Panc1 (cell line): ENCODE measurements at places on chromosomes 12 and 14. TPM values are rescaled to one million over a fixed set of nuclear protein-coding genes. Genes with fewer than 3 reads are reported as not detected.

DNA sequence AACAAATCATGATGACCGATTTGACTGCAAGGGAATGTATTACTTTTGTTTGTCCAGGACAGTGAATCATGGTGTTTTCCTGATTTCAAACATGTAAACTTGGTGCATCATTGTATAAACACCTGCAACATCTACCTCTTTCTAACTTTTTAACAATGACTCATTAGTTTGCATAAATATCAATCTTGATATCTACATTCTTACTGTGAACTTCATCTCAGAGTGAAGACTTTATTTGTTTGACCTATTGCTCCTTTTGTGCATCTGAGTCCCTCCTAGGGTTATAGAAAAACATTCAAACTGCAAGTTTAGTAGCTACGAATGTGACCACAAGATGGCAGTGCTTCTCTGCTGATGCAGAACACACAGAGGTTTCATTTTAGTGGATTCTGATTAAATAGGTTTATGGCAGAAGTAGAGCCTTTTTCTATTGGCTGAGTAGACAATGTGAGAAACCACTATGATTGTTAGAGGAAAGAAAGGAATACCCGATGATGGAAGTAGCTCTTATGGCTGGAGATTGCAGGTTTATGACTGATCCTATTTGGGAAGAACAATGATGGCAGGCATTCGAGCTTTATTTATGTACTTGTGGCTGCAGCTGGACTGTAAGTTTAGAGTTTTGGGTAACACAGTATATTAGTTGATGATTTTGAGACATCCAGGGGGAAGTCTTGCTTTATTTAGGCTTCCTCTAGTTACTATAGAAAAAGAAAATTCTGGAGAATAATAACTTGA is 244.2 kb upstream of the OR4E1 start:
- peak; percentile 79 for DNase-seq

DNA sequence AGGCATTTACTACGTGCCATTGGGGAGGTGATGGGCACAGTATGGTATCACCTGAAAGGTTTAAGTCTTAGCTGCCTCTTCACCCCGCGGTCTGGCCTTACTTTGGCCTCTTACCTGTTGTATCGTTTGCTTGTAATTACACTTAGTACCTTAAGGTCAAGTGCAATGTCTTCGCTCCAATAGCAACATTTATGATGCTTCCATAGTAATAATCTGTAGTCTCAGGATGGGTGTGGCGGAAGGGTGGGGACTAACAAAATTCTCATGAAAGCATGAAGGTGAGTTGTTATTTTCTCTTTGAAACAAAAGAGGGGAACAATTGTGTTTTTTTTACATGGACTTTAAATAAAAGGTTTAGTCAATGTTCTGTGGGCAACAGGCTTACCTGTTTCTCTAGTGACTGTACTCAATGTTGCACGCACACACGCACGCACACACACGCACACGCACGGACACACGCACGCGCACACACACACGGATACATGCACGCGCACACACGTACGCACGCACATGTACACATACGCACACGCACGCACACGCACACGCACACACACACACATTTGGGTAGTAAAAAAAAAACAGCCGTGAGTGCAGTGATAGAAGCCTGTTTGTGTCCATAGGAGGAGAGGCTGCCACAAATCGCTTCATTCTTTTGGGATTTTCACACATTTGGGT is 91.4 kb downstream of the DNAH10 start:
- no peak for DNase-seq

GRCh38 chr14:34722723-34723545 is 8.5 kb upstream of the CFL2 start:
- DNase-seq = no peak

GRCh38 chr12:50145439-50145838 is 21.7 kb downstream of the CERS5 start:
- DNase-seq = no peak

DNA sequence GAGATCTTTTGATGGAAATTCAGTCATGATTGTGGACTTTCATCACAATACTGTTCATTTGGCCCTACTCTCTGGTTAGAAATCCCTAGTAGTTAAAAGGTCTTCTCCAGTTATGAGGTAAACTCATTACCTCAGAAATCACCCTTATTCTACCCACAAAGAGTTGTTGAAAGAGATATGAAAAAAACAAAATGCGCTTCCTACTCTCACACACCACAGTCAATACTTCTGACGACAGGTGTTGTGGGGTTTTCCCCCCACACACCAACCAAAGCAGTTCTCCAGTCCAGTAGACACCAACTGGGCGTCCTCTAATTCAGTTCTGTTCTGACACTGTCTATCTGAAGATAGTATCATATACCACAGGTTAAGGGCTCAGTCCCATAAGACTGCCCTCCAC is 54.9 kb downstream of the TRMT5 start:
- DNase-seq = no peak

GRCh38 chr14:99177886-99178835 is 93.8 kb downstream of the BCL11B start:
- no peak for DNase-seq

DNA sequence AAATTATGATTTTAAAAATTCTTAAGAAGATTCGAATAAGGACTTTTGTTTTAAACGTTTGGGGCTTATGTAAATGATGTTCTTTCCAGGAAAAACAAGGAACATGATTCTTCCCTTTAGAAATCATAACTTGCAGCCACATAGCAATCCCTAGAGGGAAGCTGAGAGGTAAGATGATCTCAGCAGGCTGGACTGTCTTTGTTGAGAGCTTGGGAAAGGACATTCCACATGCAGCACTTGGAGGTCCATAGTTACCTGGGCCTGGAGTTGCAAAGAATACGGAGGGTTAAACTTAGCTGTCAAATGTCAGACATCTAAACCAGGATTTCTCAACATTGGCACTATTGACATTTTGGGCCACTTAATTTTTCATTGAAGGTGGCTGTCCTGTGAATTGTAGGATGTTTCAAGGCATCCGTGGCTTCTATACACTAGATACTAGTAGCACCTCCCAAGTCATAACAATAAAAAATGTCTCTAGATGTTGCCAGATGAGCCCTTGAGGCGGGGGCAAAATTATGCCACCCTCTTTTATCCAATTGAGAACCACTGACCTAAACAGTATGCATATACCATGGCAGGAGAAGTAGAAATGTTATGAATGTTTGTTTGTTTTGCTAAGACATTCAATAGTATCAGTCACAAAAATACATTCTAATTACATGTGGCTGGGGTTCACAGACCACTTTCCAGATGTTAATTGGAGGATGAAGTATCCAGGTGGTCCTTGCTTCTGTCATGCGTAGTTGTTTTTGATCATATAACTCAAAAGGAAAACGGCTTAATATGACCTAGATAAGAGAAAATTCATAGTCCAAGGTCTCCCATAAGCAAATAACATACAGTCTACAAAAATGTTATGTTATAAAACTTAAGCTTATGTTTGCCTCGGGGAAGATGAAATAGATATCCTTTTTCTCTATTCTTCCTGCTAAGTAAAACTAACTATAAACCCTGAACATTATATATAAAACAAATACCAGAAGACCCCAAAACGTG is 30.5 kb downstream of the TTC6 start:
- no peak for DNase-seq

DNA sequence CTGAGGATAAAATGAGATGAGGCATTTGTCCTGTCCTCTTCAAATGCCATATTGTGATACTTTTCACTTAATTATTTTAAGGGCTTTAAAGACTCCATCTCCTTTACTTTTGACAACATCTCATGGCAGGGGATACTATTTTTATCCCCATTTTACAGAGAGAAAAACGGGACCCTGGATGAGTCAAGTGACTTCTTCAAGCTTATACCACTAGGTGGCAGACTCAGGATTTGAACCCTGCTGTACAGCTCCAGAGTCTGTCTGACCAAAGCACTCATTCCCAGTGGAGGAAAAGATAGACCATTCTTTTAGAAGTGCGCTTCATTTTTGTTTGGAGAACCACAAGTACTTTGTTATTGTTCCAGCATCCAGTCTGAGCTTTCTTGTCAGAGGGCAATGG is 1.7 kb upstream of the SMOC1 start:
- DNase-seq = peak; percentile 4

GRCh38 chr12:45279931-45280830 is 64.3 kb downstream of the ANO6 start:
- DNase-seq = no peak

DNA sequence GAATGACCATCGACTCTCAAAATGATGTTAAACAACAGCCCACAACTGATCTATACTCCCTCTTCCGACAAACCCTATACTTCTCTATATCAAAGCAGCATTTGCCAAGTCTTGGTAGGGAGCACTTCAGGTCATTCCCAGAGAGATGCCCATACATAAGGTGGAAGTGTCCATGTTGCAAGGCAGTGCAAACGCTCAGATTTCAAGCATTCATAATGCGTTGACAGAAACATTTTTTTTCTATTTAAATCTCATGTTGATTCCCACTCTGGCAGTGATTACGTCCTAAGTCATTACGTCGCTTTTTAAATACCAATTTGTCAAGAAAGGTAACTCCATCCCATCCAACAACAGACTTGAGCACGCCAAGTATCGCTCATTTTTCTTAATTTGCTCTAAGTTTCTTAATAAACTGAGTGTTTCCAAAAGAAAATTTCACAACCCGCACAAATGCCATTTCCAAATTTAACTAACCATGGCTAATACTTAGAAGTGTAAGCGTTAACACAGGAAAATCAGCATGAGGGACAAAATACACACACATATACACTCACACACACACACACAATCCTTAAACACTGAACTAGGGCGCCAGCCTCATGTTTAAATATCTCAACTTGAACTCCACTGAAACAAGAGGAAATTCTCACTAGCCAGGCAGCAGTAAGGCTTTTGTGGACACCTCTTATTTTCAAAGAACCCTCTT is 1.1 kb downstream of the GXYLT1 start:
- DNase-seq = no peak

- DNase-seq = no peak
These were observed 40.2 kb downstream of the DEGS2 start for GRCh38 chr14:100119251-100119650.

DNA sequence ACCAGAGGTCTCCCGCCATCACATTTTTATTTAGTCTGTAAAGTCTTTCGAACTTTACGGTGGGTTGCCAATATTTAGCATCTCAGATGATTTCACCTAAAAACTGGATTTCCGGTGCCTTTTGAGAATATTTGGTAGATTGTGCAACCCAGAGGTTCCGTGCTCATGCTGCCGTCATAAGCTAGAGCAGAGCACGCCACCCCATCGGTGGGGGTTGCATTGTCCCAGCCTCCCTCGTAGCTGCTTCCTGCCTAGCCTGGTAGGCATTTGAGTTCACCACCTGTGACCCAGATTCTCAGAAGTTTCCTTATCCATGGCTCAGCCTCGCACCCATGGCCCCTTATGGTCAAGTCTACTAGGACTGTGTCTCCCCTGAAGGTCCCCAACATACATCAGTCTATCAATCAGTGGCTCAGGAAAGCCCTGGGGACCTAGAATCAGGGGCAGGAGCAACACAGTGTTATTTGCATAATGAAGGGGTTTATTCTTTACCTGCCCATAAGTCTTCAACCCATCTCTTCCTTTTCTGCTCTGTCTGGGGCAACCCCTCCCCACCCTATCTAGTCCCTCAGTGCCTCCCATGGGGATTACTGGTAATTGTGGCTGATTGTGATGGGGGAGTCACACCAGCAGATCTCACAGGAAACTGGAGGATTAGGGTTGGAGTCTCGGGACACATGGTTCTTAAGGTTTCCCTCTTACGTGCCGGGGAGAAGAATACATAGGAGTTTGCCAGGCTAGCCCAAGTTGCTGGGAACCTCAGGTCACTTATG is 152.3 kb downstream of the PHETA1 start:
- no peak for DNase-seq

GRCh38 chr14:85195872-85196477 is 334.0 kb upstream of the FLRT2 start:
- no peak for DNase-seq

DNA sequence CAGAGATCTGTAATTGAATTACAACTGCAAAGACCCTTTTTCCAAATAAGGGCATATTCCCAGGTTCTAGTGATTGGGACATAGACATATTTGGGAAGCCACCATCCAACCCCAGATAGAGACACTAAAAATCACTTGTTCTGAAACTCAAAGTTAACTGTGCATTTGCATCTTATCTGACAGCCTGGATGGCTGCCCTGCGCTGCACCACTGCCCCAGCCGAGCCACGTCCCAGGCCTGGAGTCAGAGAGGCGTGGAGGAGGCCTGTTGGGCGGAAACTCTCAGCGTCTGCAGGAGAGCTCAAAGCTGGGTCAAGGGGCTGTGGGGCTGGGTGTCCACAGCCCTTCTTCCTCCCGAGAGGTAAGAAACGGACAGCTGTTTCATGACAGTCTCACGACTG is 124.4 kb downstream of the RIMBP2 start:
- DNase-seq = no peak

DNA sequence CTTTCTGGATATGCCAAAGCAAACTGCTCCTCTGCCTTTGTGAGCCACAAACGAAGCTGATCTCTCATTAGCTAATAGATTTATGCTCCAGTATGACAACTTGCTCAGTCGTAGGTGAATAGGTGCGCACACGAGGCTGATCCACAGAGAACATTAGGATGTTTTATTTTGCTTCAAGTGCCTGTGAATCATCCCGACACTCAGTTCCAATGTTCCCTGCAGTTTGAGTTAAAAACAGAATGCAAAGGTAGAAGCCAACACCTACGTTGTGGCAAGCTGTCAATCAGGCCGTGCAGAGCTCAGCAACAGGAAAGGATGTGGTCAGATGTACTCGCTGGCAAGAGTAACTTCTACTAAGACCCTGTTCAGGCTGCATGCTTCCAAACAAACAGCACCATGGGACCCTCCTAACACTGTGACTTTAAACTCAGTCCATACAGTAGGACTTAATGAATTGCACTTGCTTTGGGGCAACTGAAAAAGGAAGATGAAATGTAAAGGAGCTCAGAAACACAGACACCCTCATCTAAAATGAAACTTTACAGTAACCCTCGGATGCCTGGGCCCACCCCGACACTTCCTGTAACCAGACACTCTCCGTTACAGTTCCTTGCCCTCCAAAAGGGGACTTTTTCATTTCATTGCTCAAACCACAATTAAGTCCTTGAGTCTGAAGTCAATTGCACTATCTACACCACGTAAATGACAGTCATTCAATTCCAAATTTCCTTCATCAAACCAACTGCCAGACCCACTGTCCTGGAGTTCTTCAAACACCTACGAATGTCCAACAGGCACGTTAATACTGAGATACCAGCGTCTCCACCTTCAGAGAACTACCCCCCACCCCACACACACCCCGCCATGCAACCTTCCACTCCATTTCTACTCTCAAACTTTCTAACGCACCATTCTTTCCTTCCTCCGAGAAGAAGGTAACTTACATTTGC is 1.6 kb downstream of the CCDC88C start:
- no peak for DNase-seq

DNA sequence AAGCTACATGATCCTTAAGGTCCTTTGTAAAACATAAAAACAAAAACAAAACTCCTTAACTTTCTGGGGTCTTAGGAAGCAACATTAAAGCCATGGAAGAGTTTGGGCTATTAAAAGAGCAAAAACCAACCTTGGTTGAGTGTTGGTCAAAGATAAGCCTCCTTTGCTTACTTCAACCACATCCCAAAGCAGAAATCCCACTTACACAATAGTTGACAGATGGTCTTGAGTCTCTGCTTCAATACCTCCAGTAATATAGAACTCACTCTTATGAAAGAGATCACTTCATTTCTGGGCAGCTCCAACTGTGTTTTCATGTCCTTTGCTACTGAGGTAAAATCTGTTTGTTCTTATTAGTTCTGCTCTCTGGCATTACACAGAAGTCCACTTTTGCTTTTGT is 125.8 kb downstream of the SLC38A4 start:
- DNase-seq = no peak

GRCh38 chr12:8556531-8557097 is 15.9 kb upstream of the CLEC4E start:
- DNase-seq = no peak

Gene RTL1
- total RNA-seq = not detected

Gene HOXC4
- total RNA-seq = 22.7 TPM

Gene KLRC1
- total RNA-seq = not detected

Gene ADCY6
- 24.1 TPM for total RNA-seq

Gene KDM5A
- 49.0 TPM for total RNA-seq
